Erythroblast (primary cell): ENCODE measurements at places on chromosomes 11 and 22.

DNA sequence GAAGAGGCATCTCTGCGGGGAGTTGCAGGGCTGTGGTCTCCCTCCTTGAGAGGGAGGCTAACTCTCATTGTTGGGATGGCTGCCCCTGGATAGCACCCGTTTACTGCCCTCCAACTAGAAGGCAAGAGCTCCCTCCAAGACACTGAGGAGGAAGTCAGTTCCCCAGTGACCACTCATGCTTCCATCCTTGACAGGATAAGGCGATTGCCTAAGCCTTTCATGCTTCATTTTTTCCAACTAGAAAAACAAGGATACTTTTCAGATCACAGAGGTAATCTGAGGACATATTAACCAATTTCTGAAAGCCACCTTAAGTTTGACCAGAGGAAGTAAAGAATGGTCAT, 186.6 kb downstream of the MAML2 start:
- DNase-seq, result no peak

DNA sequence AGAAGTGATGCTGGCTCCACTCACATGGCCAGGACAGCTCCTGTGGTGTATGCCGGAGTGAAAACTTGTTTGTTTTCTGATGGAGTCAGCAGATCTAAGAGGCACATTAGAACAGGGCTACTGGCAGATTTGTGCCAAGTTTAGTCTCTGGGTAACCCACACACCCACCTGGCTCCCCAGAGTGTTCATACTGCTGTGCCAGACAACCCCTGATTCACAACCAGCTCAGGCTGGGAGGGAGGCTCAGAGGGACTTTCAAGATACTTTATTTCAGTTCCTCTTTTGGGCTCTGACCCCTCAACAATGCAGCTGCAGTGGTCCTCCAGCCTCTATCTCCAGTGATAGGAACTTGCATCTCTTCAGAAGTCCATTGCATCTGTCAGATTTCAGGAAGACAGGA, 8.5 kb downstream of the NTM start:
- DNase-seq, result no peak

- DNase-seq, result no peak
Measured at GRCh38 chr11:120613264-120614226, 102.0 kb downstream of the GRIK4 start.

DNA sequence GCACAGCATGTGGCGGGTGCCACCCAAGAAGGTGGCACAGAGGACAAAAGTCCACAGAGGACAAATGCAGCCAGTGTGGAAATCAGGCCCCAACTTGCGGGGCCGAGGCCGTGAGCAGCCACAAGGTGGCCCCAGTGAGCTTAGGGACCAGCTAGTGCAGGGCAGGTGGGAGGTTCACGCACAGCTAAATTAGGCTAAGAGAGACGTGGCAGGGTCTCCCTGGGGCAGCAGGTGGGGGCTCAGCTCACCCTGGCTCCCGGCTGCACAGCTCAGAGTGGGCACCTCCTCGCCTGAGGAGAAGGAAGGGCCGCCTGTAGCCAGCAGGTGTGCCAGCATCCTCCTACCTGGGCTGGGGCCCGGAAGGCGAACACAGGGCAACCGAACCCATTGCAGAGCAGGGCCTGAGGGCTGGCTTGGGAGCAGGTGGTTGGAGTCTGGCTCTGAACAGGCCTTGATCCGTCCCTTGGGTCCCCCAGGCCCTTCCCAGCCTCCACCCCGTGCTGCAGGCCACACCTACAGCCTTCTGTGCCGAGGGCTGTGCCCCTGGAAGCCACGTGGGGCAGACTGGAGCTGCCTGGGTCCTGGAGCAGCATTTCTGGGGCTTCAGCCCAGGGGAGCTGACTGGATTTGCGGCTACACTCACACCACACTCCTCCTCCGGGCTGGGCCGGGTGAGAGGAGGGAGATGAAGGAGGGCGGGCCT, 26.1 kb upstream of the CELSR1 start:
- DNase-seq, result peak; percentile 73

- DNase-seq, result no peak
Measured at GRCh38 chr11:3156282-3156660, 8.8 kb downstream of the OSBPL5 start.

GRCh38 chr11:35099278-35100012, 39.5 kb upstream of the CD44 start:
- no peak for DNase-seq

GRCh38 chr11:75505916-75506692, 19.6 kb downstream of the GDPD5 start:
- DNase-seq, result peak; percentile 82

- DNase-seq, result no peak
Measured at GRCh38 chr11:128195057-128195751, 392.2 kb downstream of the ETS1 start.

DNA sequence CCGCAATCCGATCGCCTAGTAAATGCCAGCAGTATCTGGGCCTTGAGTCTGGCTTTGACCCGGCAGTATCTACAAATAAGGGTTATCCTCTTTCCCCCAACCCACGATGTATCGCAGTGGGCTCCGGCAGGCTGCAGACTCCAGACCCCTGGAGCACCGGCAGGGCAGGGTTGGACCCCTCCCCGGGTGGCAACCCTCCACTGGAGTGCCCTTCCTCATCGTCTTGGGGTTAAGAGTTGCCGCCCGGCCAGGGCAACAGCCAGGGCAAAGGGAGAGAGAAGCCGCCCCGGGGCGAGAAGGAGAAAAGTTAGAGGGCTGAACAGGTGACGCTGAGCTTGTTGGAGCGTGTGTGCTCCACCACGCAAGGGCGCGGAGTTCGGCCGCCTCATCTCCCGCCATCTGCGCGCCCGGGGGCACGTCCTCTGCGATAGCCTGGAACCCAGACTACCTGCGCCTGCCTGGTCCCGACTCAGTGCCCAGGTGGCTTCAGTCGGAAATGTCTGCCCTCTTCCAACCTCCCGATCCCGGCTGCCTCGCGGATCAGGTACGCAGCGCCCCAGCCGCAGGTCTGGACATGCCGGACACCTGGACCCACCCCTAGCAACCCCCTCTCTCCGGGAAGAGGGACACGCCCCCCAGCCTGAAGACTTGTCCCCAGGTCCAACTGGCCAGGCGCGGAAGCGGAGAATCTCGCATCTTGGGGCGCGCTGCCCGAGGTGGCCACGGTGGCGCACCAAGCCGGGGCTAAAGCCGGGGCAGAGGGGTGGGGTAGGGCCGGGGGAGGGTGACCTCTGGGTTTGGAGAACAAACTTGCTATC, 1.2 kb downstream of the DSCAML1 start:
- no peak for DNase-seq

DNA sequence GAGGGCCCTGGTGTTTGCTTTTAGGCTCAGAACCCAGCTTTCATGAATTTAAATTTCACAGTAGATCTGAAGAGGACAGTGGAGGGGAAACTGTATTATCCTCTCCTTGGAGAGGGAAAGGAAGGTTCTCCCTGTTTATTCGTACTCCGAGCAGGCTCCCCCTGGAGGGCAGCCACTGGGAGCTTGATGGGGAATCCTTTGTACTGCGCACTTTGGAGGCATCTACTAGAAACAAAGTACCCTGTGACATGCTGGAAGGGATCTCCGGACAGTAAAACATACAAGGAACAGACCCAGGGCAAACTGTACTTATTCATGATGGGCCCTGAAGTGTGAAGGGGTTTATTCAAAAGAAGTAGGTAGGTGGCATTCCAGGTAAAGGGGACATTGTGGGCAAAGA, 27.2 kb downstream of the NAV2 start:
- no peak for DNase-seq

- DNase-seq, result peak; percentile 35
Measured at GRCh38 chr11:59186130-59186594, 14.2 kb downstream of the DTX4 start.

GRCh38 chr11:65188486-65188885, 6.8 kb downstream of the CAPN1 start:
- DNase-seq, result no peak
